ENCODE measurements at places on chromosomes 13 and 19.

GRCh38 chr19:28428663-28429348 lies 784.1 kb downstream of the UQCRFS1 start:
- DNase-seq: no peak

DNA sequence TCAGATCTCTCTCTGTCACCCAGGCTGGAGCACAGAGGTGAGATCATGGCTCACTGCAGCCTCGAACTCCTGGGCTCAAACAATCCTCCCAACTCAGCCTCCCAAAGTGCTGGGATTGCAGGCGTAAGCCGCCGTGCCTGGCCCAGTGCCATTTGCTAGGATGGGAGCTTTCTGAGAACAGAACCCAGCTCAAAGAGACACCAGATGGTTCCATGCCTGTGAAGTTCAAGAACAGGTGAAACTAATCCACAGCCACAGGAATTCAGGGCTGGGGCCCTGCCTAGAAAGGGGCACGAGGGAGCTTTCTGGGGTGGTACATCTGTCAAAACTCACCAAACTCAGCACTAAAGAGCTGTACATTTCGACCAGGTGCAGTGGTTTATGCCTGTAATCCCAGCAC lies 4.2 kb downstream of the SLC7A9 start:
- DNase-seq: no peak

DNA sequence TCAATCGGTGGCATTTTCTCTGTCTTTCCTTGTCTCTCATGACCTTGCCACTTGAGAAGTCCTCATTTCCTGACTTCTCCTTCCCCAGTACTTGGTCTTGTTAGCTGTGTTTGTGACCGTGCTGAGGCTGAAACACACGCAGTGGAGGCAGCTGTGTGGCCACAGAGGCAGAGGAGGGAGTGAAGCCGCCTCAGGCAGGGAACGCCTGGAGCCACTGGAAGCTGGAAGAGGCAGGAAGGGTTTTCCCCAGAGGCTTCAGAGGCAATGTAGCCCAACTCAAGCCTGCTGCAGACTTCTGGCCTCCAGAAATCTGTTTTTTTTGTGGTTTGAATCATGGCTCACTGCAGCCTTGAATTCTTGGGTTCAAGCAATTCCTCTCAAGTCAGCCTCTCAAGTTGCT lies 29.2 kb upstream of the ARGLU1 start:
- DNase-seq: no peak

GRCh38 chr13:51731759-51732158 lies 72.2 kb downstream of the DHRS12 start:
- DNase-seq: no peak

DNA sequence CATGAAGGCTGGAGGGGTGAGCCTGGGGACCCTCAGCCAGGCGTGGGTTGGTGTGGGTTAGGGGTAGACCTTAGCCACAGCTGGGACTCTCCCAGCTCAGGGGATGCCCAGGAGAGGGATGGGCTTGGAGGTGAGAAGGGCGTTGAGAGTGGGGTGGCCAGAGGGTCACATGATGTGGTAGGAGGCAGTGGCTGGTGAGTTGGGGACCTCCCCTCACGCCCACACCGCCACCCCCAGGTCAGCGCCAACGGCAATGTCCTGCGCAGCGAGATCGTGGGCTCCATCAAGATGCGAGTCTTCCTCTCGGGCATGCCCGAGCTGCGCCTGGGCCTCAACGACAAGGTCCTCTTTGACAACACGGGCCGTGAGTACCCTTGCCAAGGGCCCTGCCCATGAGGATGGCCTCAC lies 28.5 kb downstream of the AP1M1 start:
- DNase-seq: no peak

DNA sequence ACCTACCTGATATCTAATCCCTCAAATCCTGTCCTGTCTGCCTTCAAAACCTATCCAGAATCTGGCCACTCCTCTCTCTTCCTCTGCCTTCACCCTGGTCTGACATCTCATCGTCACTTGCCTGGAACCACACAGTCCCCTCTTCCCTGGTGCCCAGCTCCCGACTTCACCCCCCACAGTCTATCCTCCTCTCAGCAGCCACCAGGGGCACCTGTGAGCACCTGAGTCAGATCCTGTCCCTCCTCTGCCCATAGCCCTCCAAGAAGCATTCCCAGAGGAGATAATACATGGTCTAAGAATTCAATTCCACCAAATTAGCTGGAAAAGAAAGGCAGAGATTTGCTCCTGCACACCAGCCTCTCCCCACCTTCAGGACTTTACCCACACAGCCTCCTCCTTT lies 48.9 kb downstream of the ZNRF4 start:
- DNase-seq: no peak

GRCh38 chr13:24180750-24181377 lies 20.3 kb downstream of the SPATA13 start:
- no peak for DNase-seq

GRCh38 chr19:3368848-3369336 lies 2.5 kb downstream of the NFIC start:
- no peak for DNase-seq

- no peak for DNase-seq
Measured at GRCh38 chr13:49314344-49314882, 66.7 kb downstream of the CDADC1 start.

DNA sequence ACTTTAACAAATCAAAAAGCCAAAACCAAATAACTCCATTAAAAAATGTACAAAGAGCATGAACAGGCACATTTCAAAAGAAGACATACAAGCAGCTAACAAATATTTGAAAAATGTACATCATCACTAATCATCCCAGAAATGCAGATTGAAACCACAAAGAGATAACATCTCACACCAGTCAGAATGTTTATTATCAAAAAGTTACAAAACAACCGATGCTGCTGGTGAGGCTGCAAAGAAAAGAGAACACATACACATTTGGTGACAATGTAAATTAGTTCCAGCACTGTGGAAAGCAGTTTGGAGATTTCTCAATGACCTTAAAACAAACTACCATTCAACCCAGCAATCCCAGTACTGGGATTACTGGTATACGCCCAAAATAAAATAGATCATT lies 756.0 kb upstream of the PCDH20 start:
- DNase-seq: no peak

- no peak for DNase-seq
Measured at GRCh38 chr13:100646030-100646673, 28.4 kb downstream of the TMTC4 start.

DNA sequence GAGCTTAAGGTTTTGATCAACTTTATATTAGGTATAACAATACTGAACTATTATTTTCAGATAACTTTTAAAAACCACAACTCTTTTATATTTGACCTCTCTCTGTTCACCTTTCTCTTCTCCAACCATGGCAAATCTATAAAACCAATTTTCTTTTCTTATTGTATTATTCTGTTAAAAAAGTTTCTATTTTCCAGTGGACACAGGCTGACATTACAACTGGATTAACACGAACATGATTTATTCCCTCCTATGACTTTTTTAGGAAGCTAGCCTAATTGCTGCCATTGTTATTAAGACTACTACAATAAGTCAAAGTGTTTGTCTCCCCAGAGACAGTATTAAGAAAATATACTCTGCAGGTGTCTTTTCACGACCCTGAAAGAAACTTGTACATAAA lies 2291.1 kb upstream of the PCDH20 start:
- no peak for DNase-seq

GRCh38 chr13:22517544-22517943 lies 663.2 kb upstream of the SGCG start:
- DNase-seq: no peak

DNA sequence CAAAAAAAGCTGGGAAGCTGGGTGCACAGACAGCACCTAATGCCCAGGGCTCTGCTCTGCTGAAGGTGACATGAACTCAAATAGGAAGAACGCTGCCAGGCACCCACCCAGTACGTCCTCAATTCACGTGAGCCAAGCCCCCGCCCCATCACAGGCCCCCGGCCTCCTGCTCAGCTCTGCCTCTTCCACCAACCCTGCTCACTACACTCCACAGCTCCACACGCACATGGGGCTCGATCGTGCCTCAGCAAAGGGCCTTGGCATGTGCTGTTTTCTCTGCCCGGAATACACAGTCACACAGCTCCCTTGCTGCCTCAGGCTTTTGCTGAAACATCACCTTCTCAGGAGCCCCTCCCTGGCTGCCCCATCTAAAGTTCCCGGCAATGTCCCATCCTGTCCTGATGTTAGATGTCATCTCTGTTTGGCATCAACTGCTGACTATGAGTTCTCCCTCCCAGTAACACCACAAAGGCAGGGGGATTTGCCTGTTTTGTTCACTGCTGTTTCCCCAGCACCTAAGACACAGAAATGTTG lies 2.3 kb downstream of the ATP13A1 start:
- no peak for DNase-seq

- no peak for DNase-seq
Measured at GRCh38 chr19:30450835-30451321, 78.7 kb downstream of the ZNF536 start.

GRCh38 chr13:108508263-108508662 lies 121.1 kb upstream of the MYO16 start:
- DNase-seq: no peak

- DNase-seq: no peak
Measured at GRCh38 chr19:12856653-12857052, 18.3 kb downstream of the MAST1 start.

DNA sequence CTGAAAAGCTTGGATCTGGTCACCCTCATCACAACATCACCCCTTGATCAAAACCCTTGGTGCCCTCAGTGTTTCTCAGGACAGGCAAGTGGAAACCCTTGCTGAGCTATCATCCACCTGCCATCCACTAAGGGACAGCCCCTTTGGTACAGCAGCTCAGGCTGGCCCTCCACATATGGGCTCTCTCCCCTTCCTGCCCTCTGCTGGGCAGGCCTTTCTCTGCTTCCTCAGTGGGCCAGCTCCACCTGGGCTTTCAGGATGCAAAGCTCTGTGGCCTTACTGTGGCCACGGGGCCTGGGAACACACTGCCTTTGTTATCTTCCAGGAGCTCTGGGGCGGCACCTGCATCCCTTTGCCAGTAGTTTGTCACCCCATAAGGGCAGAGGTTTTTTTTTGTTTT lies 4.9 kb downstream of the SUGP1 start:
- no peak for DNase-seq

Data from hematopoietic multipotent progenitor cell treated with erythropoietin and hydrocortisone succinate and interleukin-3 and kit ligand, for 15 days (in vitro differentiated cells).